ENCODE measurements at places on chromosomes 6 and 20.

DNA sequence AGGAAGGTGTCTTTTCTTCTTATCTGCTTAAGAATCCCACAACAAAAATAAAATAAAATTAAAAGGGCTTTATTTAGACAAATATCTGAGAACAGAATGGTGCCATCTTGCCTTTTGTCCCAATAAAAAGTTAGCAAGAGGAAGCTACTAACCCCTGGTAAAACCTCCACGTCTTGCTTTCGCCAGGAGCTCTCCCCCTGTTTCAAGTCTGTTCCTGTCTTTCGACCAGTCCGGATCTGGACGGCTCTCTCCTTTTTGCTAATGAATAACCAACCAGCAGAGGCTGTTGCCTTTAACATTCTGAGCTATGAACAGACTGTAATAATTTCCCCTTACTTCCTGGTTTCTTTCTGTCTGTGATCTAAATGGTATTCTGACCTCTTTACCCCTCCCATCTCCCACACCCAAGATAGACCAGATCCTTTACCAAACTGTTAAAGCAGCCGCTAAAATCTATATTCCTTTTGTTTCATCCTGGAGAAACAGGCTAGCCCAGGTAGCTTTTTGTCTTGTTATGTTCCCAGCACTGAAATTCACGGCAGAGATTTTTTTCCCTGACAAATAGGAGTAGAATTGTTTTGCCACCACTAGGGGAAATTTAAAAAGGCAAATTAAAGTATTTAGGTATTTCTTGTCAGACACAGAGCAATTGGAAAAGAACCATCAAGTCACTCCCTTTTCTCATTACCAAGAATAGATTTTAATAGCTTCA is at the start of gene FRK:
TSS of gene FRK (minus strand) at position 320 of the 712 bp plus-strand sequence. CDS start 580 bp downstream, outside the sequence.
- DNase-seq: peak; percentile 42

DNA sequence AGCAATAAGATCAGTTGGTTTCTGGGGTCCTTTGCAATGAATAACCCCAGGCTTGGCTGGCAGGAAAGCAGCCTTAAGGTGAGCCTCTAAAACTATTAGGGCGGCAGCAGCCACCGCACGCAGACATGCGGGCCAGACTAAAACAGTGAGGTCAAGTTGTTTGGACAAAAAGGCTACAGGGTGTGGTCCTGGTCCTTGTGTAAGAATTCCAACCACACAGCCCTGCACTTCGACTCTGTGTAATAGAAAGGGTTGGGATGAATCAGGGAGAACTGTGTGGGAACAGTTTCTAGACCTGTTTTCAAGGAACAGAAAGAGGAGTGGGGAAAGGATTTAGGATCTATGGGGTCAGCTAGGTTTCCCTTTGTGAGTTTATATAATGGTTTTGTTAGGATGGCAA is 237.6 kb downstream of the SMOC2 start:
- DNase-seq: no peak

DNA sequence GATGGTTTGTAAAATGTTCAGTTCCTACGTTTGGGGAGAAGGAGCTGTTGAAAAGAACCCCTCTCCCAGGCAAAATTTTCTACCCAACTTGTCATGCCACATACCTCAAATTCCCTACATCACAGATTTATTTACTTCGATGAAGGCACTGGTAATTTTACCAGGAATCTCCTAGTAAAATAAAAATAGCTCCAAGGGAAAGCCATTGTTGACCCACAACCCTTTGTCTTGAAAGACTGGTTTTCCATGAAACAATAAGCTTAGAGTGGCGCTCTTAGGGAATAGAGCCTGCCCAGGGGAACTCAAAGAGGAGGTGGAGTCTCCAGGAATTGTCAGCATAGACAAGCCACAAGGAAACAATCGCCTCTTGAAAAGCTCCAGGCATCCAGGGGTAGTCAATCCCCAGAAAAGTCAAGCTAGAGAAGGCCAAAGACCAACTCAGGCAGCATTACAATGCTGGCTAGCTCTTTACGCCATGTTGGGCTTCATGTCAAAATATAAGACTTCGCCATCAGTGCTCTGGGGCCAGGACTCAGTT is 99.2 kb upstream of the RREB1 start:
- DNase-seq: no peak

- DNase-seq: no peak
Measured at GRCh38 chr6:39942903-39943580, 8.8 kb upstream of the MOCS1 start.

GRCh38 chr6:55794136-55794812 is 81.1 kb downstream of the BMP5 start:
- DNase-seq: no peak

GRCh38 chr20:35680452-35681183 is 15.9 kb upstream of the CPNE1 start:
- DNase-seq: no peak

DNA sequence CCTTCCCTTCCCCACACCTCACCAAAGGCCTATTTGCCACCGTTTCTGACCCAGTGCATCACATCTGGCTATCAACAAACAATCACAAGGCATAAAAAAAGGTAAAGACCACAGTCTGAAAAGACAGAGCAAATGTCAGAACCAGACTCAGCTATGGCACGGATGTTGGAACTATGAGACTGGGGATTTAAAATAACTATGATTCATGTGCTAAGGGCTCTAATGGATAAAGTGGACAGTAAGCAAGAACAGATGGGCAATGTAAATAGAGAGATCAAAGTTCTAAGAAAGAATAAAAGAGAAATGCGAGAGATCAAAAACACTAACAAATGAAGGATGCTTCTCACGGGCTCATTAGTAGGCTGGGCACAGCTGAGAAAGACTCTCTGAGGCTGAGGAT is 99.5 kb downstream of the LAMP5 start:
- DNase-seq: no peak

- DNase-seq: no peak
Measured at GRCh38 chr6:170289180-170289931, 1.5 kb downstream of the DLL1 start.

DNA sequence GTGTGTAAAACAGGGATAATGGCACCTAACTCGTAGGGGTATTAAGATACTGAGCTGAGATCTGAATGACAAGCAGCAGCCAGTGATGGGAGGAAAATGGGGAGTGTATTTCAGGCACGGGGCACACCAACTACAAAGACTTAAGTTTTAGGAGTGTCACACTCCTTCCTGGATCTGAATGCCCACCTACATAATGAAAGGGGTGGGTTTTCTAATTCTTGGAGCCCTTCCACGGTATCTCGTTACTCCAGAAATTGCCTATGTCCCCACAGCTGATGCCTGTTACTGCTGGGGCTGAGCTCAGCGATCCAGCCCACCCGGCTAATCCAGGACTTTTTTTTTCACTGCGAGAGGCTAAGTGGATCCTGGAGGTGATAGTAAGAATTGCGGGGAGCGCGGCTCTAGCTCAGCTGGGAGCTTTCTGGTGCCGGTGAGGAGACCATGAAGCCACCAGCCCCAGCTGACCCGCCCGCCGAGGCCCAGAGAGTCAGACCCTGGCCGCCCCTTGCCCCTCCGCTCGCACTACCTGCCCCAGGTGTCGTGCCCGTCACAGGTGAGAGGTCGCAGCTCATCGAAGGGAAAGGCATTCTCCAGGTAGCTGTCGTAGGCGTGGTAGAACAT is 727 bp downstream of the EDEM2 start:
- no peak for DNase-seq

DNA sequence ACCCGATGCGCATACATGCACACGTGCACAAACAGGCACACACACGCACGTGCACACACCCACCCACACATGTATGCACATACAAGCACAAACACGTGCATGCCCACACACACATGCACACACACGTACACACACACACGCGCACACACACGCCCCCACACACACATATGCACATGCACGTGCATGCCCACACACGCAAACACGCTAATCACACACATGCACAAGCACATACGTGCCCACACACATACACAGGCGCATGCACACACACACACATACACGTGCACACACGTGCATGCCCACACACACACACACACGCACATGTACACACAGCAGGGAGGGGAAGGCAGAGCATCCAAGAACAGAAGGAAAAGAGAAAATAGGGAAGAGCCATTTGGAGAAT is 26.8 kb upstream of the CHRNA4 start:
- no peak for DNase-seq

GRCh38 chr6:14118446-14118845 is 874 bp downstream of the CD83 start:
- no peak for DNase-seq

GRCh38 chr6:68726337-68726736 is 91.3 kb downstream of the ADGRB3 start:
- no peak for DNase-seq

DNA sequence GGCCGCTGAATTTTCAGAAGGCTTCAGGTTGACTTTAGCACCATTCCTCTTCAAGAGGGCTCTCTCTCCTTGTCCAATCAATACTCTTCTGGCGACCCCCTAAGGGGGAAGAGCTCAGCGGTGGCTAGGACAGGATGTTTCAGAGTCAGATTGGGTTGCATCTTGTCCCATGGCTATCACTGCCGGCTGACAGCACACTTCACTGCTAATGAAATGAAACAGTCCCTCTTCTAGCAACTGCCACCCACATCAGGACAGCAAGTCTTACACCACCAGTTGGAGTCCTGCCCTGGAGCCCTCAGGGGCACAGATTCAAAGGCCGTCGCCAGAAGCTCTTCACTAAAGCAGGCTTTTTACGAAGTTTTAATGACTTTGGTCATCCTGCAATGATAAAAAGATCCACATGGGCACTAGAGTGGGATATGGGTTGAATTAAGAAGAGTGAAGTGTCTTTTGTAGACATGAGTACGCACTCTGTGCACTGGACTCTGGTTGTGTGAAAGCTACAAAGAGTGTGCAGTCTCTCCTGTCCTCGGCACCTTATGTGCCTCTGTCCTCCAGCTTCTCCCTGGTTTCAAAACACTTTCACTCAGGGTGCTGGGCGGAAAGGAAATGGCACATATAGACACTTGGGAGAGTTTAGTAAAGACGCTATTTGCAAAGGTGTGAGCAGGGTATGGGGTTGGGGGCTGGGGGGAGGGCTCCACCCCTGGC is 66.1 kb upstream of the SLC22A16 start:
- no peak for DNase-seq
